ENCODE measurements at places on chromosomes 3 and 15.

- no peak for DNase-seq
These were observed 1.9 kb downstream of the CHD2 start for GRCh38 chr15:92901995-92902394.

DNA sequence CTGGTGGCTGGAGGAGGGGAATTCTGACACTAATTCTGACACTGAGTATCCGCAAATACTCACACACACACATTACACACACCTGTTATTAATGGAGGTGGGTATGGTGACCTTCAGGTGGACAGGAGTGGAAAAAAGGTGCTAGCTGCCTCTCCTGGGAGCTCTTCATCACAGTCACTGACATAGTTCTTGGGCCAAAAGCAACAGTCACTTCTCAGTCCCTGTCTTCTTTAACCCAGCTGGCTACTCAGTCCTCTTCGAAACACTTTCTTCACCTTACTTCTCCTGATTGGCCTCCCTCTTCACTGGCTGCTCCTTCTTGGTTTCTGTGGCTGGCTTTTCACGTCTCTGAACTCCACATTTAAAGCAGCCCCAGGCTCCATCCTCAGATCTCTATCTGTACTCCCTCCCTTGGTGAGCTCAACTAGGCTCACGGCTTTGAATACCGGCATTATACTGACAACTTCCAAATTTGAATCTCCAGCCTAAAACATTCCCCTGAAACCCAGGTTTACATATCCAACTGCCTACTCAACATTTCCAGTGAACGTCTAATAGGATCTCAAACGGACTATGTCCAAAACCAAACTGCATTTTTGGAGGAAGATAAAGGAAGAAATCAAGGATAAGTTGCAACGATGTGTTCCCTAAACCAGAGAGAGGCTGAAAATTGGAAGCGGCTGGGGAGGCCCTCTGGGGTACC is 53.2 kb upstream of the HEG1 start:
- DNase-seq: no peak

DNA sequence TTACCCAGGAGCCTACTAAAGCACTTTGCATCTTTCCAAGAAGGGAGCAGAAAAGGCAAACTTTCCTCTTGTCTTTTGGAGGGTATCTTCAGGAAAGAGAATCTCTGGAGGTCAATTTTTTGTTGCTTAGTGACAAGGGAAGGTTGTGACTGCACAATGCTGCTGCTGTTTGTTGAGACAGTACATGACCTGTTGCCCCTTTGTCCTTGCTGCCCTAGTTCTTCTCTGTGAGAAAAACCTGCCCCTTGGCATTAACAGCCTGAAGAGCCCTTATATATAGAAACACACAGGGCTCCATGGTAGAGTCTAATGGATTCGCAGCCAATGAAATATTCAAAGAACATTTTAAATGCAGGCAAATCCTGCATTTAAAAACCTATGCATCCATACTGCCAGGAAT is 20.3 kb downstream of the KLHDC8B start:
- DNase-seq: no peak

GRCh38 chr3:36792342-36792741 is 28.0 kb upstream of the DCLK3 start:
- no peak for DNase-seq

DNA sequence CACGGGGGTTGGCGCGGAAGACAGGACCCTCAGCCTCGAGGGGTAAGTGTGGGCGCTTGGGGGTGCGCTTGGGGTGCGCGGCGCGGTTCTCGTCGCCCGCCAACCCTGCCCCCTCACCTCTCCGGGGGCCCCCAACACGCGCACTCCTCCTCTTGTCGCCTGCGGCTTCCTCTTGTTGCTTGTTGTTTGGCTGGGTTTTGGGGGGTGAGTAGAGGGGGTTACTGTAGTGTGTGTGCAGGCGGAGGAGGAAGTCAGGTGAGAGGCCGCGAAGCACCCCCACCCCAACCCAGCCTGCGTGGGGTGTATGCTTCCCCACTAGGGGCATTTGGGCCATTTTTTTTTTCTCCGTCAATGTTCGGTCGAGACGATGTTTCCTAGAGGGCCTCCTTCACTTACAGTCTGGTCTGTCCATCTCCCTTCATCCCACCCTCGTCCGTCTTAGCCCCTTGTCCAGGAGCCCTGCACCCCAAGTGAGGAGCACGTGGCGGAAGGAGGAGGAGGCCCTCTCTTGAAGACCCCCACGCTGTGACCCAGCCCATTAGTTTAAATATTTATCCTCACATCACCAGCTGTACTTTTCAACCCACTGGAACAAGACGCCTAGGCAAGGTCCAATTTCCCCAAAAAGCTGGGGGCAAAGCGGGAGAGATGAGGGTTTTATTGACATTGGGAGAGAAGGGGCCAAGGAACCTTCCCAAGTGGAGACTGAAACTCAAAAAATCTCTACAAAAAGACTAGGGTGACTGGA is 20.4 kb upstream of the SATB1 start:
- peak; percentile 60 for DNase-seq

- DNase-seq: peak; percentile 62
These were observed 19.6 kb downstream of the TIMP4 start for GRCh38 chr3:12139111-12139511.

DNA sequence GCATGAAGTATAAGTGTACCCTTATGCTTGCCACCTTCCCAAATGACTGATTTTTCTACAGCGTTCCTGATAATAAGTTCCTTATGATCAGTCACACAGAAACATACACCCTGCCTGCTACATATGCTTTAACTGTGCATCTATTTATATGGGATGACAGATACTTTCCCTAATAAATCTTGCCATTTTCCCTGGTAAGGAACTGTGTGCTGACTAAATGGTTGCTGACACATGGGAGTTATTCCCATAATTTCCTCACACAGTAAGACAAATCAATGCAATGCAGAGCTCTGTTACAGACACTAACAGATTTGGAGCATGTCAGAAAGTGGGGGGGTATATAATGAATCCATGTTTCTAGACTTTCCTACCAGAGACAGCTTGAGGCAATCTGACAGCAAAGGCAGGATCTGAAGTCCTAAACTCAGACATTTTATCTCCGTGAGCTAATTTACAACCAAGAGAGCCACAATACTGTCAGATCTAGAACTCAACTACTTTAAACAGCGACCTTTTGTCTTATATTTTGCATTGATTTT is 86.9 kb upstream of the TCF12 start:
- no peak for DNase-seq

- no peak for DNase-seq
These were observed 14.4 kb downstream of the NGLY1 start for GRCh38 chr3:25768851-25769250.

DNA sequence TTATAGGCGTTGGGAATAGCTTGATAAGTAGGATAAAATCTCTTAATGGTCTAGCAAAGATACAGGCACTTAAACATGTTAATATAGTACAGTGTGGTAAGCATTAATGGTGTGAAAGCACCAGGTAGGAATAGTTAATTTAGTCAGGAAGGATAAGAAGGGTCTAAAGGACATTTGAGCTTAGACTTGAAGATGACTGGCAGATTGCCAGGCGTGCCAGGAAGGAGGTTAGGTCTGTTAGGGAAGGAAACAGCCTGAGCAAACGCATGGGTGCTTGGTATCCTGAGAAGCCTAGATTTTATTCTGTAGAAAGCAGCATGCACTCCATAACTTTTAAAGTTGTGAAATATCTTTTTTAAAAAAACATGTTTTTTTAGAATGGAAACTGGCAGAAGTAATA is 17.7 kb downstream of the SEC62 start:
- DNase-seq: no peak

- DNase-seq: no peak
These were observed 72.7 kb downstream of the SCN5A start for GRCh38 chr3:38576526-38577370.

GRCh38 chr3:13662238-13662847 is 113.4 kb downstream of the FBLN2 start:
- no peak for DNase-seq

DNA sequence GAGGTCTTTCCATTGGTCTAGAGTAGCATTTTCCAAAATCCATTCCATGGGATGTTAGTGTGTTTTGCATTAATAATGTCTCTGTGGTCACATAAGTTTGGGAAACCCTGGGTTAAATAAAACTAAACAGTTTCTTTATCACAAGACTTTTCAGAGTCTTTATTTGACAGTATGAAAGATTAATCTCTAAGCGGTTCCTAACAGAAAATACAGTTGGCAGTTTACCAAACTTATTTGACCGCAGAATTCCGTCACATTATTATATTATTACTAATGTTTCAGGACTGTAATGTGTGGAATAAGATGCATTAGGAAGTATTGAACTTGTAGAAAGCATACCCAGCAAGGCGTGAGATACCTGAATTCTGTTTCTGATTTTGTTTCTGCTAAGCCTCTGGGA is 71.5 kb upstream of the ADAMTSL3 start:
- no peak for DNase-seq

DNA sequence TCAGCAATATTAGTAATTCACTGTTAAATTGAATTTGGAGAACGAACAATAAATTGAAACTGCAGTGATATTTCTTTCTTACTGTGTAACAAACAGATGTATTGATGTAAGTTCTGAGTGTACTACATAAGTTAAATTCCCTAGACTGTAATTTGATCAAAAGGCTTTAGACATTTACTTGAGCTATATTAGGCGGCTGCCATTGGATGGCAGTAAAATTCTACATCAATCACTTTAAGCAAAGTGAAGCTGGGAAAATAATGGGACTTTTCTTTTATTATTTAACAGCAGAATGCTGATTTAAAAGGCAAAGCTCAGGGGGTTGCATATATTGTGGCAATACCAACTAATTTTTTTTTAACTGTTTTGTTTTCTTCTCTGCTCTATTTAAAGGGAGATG is 212.6 kb upstream of the PLSCR5 start:
- DNase-seq: no peak

GRCh38 chr3:12541625-12542024 is 3.7 kb downstream of the MKRN2OS start:
- DNase-seq: no peak

DNA sequence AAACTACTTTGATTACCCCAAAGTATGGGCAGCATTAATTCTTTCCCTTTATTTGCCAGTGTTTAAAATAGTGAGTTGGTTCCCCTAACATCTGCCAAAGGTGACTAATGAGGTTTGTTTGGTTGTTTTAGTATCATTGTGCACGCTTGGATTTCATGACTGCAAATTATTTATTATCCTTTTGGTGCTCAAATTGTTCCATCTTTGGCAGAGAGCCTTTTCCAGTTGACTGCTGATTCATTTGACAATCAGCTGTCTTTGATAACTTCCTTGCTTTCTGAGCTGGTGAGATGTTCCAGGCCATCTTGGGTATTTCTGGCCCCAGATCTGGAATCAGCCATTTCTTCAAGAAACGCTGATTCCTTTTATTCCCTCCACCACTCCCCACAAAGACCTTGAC is 8.9 kb downstream of the DLEC1 start:
- no peak for DNase-seq

DNA sequence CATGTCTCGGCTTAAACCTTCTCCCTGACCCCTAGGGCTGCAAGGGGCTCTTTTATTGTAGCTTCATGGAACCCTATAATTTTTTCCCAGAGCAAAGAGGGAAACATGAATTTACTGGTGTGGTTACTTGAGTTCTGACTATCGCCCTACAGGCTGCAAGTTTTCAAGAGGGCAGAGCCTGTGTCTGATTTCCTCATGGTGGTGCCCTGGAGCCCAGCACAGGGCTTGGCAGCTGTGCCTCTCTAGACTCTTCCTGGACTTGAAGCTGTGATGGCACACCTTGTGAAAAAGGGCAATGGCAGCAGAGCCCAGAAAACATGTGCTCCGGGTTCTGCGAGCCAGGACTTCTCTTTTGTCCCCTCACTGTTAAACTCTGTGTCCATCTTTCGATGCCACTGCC is 34.2 kb upstream of the TF start:
- DNase-seq: no peak

- no peak for DNase-seq
These were observed 136.8 kb downstream of the SNRK start for GRCh38 chr3:43423142-43423541.

DNA sequence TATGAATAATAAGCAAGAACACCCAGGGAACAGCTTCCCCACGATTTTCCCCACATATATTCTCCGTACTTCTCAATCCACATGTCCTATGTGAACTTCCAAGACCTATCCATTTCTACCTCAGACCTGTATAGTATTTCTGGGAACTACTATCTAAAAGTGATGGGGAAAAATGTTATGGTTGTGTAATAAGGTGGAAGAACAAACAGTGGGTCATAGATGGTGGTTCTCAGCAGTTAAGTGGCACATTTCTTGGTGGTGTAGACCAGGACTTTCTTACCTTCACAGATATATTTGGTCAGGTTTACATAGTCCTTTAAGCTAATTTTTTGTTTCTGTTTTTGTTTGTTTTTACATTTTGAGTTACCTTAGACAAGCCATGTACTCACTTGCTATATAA is 675.1 kb downstream of the GBE1 start:
- no peak for DNase-seq

GRCh38 chr3:12807601-12808359 is 11.3 kb downstream of the CAND2 start:
- DNase-seq: no peak

- no peak for DNase-seq
These were observed 40.5 kb downstream of the CEP63 start for GRCh38 chr3:134526319-134526718.

DNA sequence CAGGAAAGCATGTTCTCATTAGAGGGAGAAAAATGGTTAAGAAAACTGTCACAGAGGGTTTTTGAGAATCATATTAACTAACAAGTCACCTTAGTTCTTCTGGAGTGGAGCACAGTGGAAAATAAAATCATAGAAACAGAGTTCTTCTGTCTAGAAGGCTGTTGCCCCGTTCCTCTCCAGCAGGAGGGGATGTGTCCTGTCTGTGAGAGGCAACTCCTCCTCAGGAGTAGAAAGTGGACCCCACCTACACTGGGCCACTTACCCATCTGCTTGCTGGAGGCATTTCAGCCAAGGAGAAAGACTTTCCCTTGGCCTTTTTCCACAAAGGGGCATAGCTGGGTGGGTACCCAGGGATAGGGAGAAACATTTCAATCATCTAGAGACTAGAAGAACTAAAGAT is 106.6 kb downstream of the SSR3 start:
- peak; percentile 13 for DNase-seq

- no peak for DNase-seq
These were observed 291.6 kb upstream of the TGFBR2 start for GRCh38 chr3:30314757-30315325.

DNA sequence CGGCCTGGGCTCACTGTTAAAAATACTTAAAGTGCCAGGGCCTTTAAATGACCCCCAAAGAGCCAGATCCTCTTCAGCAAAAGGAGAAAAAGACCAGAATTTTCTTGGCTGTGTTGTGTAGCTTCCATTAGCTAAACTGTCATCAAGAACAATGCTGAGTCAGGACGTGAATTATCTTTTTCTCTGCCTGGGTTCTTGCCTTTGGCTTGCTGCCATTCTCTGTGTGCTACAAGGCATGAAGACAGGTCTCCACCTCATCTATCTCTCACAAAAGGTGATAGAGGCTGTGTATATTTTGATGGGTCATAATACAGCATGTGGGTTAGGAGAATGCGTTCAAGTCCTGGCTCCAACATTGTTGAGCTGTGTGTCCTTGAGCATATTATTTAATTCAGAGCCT is 52.4 kb upstream of the SELENOK start:
- no peak for DNase-seq

DNA sequence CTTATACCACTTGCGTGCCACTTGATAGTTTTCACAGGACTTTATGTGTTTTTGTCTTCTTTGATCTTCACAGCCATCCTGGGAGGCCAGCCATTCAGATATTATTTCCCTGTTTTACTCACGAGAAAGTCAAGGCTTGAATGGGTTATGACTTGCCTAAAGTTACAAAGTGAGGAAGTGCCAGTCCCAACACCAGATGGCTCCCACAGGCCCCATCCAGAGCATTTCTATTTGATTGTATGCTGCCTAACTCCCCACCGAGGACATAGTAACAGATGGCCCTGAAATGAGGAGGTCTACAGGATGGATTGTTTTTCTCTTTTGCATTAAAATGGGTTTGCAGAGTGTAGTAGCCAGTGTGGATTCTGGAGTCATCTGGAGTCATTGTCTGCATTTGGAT is 74.5 kb downstream of the SPTSSB start:
- DNase-seq: no peak

Measured in HuH-7.5 (cell line).